ENCODE measurements at places on chromosomes 3 and 15.

DNA sequence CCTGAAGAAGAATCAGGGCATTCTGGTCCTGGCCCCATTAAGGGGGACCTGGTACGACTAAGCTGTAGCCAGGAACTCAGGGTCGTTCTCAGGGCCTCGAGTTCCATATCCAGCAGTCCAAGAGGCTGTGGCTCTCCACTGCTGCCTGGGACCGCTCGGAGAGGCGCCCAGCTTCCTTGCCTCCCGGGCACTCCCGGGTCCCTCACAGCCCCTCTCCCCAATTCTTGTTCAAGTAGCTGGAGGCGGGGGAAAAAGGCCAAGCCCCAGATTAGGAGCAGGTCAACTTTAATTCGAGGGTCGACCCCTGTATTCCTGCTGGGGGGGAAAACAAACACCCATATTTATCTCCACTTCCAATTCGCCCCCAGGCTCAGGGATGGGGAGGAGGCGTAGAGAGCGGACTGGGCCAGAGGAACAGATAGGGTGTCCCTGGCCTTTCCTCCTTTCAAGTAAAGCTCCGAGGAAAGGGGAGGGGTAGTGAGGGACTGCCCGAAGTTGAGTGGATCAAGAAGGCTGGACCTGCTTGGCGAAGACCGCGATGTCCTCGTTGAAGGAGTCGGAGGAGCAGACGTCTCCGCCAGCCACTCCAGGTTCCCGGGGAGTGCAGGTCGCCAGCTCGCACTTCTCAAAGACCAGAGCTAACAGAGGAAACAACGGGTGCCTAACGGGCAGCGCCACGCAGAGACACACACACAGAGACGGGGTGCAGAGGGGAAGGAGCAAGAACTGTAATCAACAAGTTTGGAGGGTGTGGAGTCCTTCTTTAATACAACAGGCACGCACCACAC lies 4.4 kb downstream of the MEIS2 start:
- no peak for DNase-seq

GRCh38 chr3:39463269-39463668 lies 4.2 kb upstream of the MOBP start:
- DNase-seq = no peak

DNA sequence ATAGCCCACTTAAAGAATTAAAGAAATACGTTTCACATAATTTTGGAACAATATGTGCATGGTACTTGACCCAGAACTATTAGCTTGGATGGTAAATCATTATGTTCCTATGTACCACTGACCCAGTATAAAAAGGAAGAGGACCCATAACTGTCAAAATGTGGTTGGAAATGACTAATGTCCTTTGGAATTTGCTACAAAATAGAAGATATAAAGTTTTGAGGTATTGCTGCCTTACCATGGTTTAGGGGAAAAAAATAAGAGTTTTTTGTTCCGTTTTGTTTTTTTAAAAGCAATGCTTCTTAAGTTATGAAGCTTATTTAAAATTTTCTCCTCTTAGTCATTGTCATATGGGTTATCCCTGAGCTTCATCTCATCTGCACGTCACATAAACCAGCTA lies 15.8 kb upstream of the TFDP2 start:
- no peak for DNase-seq

DNA sequence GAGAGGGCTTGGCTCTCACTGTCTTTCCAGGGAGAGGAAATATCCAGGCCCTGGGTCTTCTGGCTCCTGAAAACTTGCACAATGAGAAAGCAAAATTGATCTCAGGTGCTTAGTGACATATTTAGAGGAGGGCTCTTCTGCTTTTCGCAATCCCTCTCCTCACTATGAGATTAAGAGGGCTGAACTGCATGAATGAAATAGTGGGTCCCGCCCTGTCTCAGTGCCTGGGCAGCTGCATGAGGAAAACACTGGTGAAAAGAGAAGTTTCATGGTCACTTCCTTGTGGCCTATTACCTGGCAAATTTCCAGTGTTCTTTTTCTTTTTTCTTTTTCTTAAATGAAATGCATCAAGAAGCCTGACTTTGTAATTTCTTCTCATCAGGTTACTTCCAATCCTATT lies 73.5 kb downstream of the TRAK1 start:
- no peak for DNase-seq

- DNase-seq = no peak
Observed at GRCh38 chr3:169466990-169467389, 196.5 kb downstream of the MECOM start.

DNA sequence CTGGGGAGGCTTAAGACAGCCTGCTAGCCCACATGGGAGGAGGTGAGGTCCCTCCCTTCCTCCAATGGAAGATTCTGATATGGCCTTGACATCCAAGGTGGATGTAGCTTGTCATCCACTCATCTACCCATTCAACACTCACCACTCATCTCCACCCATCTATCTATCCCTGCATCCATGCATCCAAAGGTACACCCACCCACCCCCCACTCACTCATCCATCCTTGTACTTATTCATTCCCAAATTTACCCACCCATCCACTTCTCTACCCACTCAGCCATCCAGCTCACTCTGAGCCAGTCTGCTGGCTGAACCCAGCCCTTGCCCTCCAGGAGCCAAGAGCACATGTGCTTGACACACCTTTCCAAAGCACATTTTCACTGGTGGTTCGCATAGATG lies 189.7 kb downstream of the TLE3 start:
- no peak for DNase-seq

- no peak for DNase-seq
Observed at GRCh38 chr3:123110976-123111615, 44.3 kb downstream of the PDIA5 start.

- no peak for DNase-seq
Observed at GRCh38 chr15:65305150-65305758, 777 bp downstream of the RNU5B-1 start.

DNA sequence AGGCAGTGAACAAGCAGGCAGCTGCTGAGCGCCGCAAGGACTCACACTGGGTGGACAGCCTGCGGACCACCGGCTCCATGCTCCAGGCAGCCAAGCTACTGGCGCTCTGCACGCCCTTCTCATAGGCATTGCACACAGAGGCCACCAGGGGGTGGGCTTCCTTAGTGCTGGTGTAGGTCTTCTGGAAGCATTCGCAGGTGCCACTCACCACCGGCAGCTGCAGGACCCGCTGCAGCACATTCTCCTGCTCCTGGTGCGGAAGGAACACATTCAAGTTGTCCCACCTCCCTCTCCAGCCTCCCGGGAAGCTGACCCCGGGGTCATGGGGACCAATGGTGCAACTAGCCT lies 6.0 kb downstream of the PLIN1 start:
- DNase-seq = no peak

DNA sequence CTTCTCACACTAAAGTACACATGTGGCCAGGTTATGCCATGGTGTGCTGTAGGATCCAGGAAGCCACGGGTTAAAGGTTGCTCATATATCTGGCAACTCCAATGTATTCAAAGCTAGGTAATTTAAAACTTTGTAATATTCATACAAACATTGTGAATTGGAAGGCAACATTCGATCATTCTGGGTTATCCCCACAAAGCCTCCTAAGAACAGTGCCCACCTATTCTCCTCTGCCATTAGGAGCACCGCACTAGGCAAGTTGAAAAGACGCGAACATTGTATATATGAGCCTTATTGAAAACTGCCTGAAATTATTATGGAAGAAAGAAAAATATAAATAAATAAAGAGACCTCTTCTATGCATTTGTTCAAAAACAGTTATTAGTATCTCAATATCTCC lies 228.2 kb downstream of the IGSF11 start:
- DNase-seq = no peak

GRCh38 chr3:28637742-28638141 lies 289.1 kb upstream of the AZI2 start:
- DNase-seq = no peak

- no peak for DNase-seq
Observed at GRCh38 chr15:54810031-54810430, 386.7 kb downstream of the RSL24D1 start.

DNA sequence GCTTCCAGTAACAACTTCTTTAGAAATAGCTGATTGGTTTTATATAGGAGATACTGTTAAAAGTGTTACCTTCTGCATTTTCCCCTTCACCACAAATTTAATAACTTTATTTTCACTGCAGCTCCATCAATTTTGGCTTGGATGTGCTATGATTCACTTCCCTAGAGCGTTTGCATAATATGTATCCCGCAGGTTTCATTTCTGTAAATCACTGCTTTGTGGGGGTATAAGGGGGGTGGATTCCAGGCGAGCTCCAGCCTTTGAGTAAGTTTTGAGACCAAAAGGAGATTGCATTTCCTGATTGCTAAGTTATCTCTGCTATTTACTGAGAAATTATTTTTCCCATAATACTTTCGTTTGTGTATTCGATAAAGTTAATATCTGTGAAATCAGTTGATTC lies 232.6 kb downstream of the TBL1XR1 start:
- DNase-seq = no peak

DNA sequence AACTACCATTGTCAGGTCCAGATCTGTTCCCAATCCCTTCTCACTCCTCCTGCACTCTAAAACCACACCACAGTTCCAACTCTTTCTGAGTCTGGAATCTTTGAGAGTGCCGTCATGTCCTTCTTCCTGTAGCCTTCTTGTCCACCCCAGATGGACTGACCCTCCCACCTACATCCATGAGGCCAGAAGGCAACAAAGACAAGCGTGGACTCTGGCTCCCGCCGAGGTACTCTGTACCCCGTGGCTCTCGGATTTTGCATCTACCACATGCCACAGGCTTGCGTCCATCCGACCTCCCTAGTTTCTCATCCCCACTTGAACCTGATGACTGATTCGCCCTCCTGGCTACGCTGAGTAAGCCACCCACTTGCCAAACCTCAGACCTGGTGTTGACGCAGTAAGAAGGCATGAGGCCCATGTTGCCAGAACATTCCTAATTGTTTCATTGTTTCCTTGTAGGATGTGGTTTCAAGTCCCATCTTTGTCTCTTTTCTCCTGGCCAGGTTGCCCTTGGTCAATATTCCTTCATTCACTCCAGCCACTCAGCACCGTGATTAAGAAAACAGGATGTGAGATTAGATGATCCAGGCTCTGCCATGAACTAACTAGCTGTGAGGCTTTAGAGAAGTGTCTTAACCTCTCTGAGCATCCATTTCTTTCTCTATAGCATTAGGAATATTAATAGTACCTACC lies 1.1 kb upstream of the ZBTB38 start:
- DNase-seq = no peak

GRCh38 chr3:36653095-36653494 lies 111.3 kb downstream of the DCLK3 start:
- DNase-seq = no peak

- no peak for DNase-seq
Observed at GRCh38 chr3:71360764-71361163, 222.8 kb downstream of the FOXP1 start.

DNA sequence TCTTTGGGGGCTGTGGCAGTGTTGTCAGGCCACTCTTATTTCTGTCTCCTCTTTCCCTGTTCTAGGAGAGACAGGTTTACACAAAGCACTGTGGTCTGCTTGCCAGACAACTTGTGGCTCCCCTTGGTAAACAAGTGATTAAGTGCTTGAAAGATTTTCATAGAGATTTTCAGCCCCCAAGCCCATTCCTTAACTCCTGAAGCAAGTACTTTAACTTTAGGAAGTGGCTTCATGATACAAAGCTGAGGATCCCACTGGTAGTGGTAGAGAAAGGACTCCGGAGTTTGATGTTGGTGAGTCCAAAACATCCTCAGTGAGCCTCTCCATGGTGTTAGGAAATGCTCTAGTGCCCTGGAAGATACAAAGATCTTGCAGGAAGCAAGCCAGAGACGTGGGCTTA lies 12.0 kb downstream of the ZBTB38 start:
- DNase-seq = no peak

DNA sequence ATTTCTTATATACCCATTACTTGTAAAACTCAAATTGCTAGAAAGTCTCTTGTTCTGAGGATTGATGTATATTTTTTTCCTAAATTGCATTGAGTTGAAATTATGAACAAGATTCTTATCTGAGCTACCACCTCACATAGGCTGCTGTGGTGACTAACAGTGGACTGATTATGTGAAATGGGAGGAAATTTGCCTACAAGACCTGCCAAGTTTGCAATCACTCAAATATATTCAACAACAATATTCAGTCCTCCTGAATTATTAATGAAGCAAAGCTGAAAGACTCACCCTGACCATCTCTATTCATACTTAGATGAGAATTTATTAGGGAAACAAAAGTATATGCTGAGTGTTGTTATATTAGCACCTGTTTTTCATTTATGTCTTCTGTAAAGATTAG lies 412.6 kb upstream of the SEMA6D start:
- no peak for DNase-seq

- no peak for DNase-seq
Observed at GRCh38 chr3:113575206-113575605, 42.9 kb downstream of the SIDT1 start.

- DNase-seq = no peak
Observed at GRCh38 chr3:65483480-65483879, 555.2 kb downstream of the MAGI1 start.

GRCh38 chr3:156787001-156787400 lies 39.2 kb upstream of the LEKR1 start:
- DNase-seq = no peak

DNA sequence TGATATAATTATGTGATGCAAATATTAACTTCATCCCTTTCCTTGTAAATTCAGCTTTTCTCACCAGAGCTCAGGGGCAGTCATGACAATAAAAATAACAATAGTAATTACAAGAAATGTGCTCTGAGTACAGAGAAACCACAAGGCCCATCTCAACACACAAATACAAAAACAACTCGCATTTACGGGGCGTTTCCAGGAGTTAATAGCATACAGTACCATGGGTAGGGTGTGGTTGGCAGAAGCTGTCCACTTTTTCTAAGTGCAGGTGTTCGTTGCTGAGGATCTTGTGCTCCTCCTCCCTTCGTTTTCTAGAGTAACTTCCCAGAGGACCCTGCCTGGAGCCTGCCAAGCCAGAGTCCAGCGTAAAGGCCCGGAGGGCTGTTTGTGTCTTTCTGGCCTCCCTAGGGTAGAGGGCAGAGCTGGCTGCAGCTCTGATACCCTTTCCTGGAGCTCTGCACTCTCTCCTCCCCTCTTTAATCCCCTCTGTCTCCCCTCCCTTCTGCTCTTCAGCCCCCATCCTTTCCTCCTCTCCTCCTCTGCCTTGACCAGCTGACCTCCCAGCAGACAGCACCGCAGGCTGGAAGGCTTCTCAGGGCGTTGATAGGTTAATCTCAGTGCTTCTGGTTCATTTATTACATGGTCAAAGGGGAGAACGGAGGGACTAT lies 11.4 kb downstream of the SEMA3G start:
- DNase-seq = no peak

DNA sequence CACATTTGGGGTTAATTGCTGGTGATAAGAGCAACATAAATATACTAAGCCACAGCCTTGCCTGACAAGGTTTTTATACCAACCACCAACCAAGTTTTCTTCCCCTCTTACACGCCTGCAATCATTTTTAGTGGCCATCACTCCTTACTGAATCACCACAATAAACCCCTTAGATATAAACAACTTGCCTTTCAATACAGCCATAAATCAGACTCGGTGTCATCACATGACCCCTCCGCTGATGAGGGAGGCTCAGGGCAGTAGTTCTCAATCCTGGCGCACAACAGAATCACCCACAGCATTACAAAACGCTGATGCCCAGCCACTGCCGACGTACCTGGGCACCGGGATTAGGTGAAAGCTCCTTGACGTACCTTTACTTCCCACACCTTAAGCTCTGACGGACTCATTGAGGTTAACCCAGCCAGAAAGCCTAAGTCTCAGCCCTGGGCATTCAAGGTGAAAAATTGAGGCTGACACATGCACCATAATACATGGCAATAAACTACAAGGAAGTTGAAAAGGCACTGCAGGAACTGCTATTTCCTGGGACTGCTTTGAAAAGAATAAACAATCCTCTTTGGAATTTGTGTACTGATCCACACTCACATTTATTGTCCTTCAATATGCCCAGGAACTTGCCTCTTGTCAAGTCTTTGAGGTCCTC lies 17.1 kb downstream of the ADCY5 start:
- no peak for DNase-seq

All from NCI-H187 treated with DMSO at 0.1 percent for 48 hours (cell line).